CD4-positive, alpha-beta memory T cell (primary cell): ENCODE measurements at places on chromosomes 4 and X.

GRCh38 chr4:106312377-106312776, 3.6 kb downstream of the TBCK start:
- DNase-seq = no peak

- DNase-seq = no peak
Observed at GRCh38 chr4:37639551-37640285, 46.5 kb downstream of the RELL1 start.

DNA sequence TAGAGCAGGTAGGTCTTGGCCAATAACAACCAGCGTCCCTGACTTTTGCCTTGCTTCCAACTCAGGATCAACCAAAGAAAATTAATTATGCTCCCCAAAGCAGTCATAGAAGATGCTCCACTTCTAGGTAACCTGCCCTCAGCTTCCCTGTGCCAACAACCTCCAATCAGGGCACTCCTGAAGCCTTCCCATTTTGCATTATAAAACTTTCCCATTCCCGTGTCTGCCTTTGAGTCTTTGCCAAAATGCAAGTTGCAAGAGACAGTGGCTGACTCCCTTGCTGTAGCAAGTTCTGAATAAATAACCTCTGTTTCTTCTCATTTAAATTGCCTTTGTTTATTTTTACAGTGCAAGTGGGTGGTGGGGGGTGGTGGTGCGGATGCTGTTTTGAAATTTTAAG, 418.0 kb downstream of the PACRGL start:
- no peak for DNase-seq

- DNase-seq = no peak
Observed at GRCh38 chr4:48073567-48074103, 57.1 kb downstream of the NIPAL1 start.

DNA sequence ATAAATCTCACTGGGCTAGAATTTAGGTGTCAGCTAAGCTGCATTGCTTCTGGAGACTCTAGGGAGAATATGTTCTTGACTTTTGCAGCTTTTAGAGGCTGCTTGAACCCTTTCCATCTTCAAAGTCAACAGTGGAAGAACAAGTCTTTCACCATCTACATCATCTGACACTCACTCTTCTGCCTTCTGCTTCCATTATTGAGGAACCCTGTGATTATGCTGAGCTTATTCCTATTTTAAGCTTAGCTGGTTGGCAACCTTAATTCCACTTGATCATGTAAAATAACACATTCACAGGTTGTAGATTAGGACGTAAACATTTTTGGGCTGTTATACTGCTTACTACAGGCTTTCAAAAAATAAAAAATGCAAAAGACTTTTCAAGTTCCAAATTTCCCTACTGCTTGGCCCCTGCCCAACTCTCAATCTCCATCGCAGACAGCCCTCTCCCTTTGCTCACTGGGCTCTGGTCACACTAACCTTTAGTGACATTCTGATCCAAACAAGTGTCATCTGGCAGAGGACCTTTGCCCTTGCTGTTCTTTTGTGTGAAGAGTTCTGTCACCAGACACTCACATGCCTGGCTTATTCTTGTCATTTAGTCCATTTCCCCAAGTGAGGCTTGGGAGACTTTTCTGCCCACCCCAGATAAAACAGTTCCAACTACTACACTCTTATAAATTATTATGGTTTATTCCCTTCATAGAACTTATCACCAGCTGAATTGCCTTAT, 1056.0 kb downstream of the STIM2 start:
- DNase-seq = no peak

- no peak for DNase-seq
Observed at GRCh38 chr4:84263415-84263814, 235.7 kb downstream of the NKX6-1 start.

DNA sequence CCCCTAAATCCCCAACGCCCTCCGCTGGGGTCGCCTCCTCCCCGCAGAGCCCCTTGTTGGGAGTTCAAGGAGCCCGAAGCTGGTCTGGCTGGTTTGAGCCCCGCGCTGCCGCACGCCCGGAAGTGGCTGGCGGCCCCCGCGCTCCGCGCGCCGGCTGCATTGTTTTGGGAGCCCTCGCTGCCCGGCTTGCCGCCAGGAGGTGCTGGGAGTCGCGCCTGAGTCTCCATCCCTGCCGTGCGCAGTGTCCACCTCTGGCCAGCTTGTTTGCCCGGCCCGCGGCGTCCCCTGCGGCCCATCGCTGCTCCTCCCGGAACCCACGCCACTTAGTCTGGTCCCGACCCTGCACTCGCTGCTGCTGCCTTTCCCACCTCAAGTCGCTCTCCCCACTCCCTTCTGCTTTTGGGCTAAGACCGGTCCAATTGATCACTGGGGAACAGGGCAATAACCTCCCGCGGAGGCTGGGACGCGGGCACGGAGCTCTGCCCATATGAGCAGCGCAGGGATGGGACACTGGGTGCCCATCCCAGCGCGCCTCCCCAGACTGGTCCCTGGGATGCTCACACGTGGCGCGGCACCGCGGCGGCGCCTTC, 2.2 kb upstream of the SFRP2 start:
- DNase-seq = no peak
